ENCODE measurements at places on chromosomes 6 and 20. TPM values are rescaled to one million over a fixed set of nuclear protein-coding genes. Genes with fewer than 3 reads are reported as not detected.

Gene CENPW
- 18.4 TPM for polyA plus RNA-seq

Gene ZNF334
- polyA plus RNA-seq: 12.8 TPM

Gene LHFPL5
- polyA plus RNA-seq: not detected

Gene OXT
- polyA plus RNA-seq: 0.56 TPM

Gene SIRPB2
- 1.3 TPM for polyA plus RNA-seq

Gene ADGRF1
- not detected for polyA plus RNA-seq

Gene TMC2
- not detected for polyA plus RNA-seq

Gene VSX1
- not detected for polyA plus RNA-seq

Gene SNPH
- polyA plus RNA-seq: 8.0 TPM

Gene OR2B6
- 0.15 TPM for polyA plus RNA-seq

Gene DEFB123
- not detected for polyA plus RNA-seq

Gene KCNK15
- 0.34 TPM for polyA plus RNA-seq

Gene ISM1
- 1.4 TPM for polyA plus RNA-seq

DNA sequence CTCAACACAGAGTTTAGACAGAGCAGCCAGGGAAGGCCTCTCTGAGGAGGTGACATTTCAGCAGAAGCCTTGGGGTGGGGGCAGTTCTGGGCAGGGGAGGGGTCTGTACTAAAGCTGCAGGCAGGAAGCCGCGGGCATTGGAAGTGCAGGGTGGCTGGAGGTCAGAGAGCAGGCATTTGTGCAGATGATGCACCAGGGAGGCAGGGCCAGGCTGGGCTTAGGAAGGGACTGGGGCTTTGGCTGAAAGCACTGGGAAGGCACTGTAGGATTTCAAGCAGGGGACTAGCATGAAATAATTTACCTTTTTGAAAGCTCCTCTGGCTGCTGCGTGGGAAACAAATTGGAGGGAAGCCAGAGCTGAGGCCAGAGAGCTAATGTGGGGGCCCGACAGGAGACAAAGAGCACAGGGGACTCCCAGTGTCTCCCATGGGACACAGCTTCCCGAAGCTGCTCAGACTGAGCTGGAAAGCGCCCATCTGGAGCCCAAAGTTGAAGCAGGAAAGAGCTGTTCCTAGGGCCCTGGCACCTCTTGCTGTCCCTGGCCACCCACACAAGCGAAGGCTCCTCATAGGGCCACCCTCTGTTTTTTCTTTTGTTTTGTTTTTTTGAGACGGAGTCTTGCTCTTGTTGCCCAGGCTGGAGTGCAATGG is 19.3 kb downstream of the ADA start:
- DNase-seq: no peak

DNA sequence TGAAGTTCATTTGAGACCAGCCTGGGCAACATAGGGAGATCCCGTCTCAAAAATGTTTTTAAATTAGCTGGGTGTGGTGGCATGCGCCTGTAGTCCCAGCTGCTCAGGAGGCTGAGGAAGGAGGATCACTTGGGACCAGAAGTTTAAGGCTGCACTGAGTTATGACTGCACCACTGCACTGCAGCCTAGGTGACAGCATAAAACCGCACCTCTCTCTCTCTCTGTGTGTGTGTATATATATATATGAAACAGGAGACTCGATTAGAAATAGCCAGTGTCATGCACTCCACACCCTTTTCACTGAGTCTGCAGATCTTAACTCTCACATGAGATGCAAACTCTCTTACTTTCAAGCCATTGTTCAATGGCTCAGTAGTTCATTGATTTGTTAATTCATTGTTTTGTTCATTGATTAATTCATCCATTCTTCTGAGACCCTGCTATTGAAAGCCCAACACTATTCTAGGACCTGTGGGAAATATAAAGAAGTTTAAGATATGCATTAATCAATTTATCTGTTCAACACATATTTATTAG is 52.4 kb upstream of the MRPS10 start:
- no peak for DNase-seq

- no peak for DNase-seq
Measured at GRCh38 chr6:48036316-48036715, 74.7 kb downstream of the PTCHD4 start.

DNA sequence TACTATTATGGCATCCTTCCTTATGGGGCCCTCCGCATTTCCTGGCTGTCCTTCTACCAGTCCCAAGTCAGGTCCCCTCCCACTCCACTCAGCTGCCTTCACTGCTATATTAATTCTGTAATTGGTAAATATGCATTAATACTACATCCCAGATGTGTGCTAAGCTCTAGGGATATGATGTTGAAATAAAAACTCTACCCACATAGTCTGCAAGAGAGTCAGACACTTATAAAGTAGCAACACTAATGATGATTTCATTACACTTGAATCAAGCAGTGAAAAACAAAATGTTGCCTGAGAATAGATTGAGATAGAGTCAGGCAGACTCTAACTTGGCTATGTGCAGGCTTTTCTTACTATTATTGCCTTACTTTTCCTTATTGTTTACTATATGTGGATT is 62.4 kb downstream of the AIG1 start:
- DNase-seq: no peak

- DNase-seq: peak; percentile 67
Measured at GRCh38 chr6:16674801-16675392, 86.4 kb downstream of the ATXN1 start.

DNA sequence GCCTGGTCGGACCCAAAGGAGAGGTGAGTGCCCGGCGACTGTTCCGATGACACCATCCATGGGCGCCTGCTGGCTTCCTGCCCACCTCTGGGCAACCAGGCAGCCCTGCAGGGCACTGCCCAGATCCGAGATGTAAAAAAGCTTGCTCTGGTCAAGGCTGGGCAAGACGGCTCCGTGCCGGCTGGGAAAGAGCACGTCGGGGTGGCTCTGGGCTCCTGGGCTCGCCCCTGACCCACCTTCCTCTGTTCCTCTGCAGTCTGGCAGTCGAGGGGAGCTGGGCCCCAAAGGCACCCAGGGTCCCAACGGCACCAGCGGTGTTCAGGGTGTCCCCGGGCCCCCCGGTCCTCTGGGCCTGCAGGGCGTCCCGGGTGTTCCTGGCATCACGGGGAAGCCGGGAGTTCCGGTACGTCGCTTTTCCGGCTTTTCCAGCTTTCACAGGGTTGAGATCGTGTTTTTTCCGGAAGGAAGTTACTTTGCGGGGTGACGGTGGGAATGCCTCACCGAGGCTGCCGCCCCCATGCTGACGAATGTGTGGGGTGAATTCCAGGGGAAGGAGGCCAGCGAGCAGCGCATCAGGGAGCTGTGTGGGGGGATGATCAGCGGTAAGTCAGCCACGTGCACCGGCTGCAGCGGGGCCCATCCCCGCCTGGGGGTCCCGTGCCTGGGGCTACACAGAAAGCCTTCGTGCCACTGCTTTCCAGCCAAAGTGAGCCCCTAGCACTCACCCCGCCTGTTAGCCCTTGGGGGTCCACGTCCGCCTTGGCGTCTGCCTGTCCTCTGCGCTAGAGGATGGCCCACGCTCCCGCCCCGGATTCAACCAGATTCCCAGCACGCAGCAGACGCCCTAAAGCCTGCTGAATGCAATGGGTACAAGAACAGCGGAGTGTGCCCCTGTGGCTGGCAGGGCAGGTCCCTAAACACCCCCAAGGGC is 19.3 kb downstream of the COL9A3 start:
- peak; percentile 61 for DNase-seq

GRCh38 chr6:160226118-160226591 is 32.5 kb downstream of the SLC22A2 start:
- no peak for DNase-seq

- no peak for DNase-seq
Measured at GRCh38 chr6:87736809-87737540, 34.9 kb upstream of the AKIRIN2 start.

- no peak for DNase-seq
Measured at GRCh38 chr6:135148889-135149288, 32.2 kb upstream of the MYB start.

DNA sequence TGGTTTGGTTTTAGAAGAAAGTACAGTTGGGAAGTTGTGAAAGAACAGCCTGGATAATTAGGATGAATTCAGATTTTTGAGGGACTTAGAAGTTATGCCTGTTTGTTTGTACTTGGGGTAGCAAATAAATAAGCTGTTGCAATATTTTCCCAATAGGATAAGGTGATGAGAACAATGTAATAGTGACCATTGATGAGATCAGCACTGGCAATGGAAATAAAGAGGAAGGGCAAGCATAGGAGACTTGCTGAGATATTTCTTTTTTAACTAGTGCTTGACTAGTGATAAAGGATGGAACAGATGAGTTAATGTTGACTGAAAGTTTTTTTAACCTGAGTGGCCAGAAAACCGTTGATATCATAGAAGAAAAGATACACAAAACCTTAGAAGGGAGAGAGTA is 498.8 kb downstream of the CDKAL1 start:
- DNase-seq: peak; percentile 62

GRCh38 chr20:25022680-25023079 is 30.1 kb upstream of the APMAP start:
- DNase-seq: no peak

GRCh38 chr20:19361790-19362189 is 149.3 kb downstream of the SLC24A3 start:
- DNase-seq: no peak

DNA sequence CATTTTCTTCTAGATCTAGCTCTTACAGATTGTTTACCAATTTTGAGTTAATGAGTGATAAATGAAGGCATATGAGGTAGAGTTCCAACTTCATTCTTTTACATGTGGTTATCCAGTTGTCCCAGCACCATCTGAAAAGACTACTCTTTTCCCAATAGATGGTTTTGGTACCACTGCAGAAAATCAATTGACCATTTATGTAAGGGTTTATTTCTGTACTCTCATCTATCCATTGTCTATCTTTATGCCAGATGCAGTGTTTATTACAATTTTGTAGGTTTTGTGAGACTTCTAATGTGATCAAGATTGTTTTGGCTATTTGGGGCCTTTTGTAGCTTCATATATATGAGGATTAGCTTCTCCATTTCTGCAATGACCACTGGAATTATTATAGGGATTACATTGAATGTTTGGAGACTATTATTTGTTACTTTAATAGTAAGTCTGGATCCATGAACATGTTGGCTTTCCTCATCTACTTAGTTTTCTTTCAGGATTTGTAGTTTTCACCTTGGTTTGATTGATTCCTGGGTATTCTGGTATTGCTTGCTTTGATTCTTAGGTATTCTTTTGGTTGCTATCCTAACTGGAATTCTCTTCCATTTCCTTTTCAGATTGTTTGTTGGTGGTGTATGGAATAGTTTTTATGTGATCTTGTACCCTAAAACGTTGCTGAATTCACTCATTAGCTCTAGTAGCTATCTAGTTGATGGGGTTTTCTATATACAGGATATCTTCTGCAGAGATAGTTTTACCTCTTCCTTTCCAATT is 10.4 kb downstream of the SNRPB start:
- no peak for DNase-seq

DNA sequence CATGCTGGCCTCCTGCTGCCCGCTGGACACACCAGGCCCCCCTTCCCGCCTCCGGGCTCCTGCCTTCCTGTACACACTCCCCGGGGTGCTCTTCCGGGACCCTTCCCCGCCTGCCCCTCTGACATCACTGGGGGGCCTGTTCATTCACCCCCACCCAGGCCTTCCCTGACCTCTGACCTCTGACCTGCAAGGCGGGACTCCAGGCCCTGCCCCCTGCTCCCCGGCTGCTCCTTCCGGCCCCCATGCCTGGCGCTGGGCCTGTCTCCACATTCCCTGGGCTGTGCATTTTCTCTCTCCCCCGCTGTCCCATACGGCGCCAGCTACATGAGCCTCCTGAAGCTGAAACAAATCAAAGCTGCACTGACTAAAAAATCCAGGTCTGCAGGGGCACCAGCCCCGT is 71.6 kb upstream of the GATA5 start:
- DNase-seq: no peak

- DNase-seq: no peak
Measured at GRCh38 chr6:90173262-90173925, 123.2 kb downstream of the BACH2 start.

- no peak for DNase-seq
Measured at GRCh38 chr6:35223396-35223795, 9.6 kb downstream of the SCUBE3 start.

DNA sequence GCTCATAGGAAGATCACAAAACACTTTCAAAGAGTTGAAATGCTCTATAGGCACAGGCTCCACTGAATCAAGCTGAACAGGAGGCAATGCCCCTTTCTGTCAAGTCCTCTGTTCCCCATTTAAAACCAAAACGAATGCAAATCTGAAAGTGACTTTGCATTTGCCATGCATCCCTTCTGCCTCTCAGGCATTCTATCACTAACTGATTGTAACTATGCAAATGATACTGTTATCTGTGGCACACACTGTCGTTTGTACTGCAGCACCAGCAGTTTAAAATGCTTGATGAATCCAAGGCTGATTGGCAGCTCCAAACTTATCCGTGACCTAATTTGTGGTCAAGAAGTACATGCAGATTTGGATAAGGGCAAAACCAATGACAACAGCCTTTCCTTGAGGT is 1067.5 kb upstream of the MAP3K7 start:
- no peak for DNase-seq

DNA sequence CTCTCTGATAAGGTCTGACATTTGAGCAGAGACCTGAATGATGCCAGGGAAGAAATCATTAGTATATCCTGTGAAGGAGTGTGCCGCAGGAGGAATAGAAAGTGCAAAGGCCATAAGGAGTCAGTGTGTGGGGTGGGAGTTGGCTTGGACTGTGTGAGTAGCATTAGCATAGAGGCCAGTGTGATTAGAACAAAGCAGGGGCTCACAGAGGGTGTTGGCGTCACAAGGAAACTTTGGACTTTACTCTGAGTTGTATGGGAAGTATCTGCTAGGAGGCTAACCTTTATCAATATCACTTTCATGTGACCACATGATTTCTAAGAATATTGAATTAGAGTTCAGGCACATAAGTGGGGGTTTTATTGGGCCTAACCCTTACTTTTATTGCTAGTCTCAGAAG is 12.1 kb downstream of the TMEM200A start:
- no peak for DNase-seq

GRCh38 chr6:106461084-106461483 is 100.6 kb downstream of the CRYBG1 start:
- no peak for DNase-seq

DNA sequence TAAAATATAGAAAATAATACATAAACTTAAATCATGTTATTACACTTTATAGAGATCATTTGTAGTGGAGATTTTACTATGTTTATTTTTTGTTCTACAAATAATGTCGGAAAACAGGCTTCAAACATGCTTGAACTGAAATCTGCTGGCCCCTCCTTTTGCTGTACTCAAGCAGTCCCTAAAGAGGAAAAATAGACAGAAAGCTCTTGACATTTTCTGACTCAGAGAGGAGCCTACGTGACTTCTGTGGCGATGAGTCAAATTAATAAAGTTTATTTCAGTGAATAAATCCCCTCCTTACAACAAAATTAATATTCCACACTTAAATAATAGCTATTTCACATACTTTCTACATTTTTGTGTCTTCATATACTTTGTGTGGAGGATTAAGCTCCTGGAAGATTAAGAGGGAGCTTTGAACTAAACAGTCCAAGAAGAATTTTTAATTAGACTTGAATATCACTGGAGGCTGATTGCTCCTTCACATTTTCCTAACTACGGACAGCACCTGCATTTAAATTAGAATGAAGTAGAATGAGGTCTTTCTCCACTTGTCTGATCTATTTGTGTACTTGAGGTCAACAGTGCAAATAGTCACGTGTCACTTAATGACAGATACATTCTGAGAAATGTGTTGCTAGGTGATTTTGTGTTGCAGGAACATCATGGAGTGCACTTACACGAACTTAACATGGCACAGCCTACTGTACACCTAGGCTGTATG is 1.7 kb upstream of the TREM1 start:
- peak; percentile 30 for DNase-seq

GRCh38 chr6:50128420-50129005 is 78.8 kb upstream of the DEFB112 start:
- DNase-seq: peak; percentile 24

- DNase-seq: no peak
Measured at GRCh38 chr6:162857326-162857725, 129.6 kb downstream of the PACRG start.
